ENCODE measurements at places on chromosomes 1 and 21.
A peak's percentile ranks its signal among the peaks of the same experiment; 100 is the strongest.

- no peaks in the 10 kb centered on the region for H3K27me3 ChIP-seq
- H3K4me1 ChIP-seq = peaks cover 9% of the 10 kb centered on the region
- DNase-seq = peak; percentile 43
- peak overlapping the region; percentile 79 for H3K4me3 ChIP-seq
- no peaks in the 10 kb centered on the region for H3K36me3 ChIP-seq
- no peak overlapping the region for H3K27ac ChIP-seq
Observed at GRCh38 chr1:190478149-190479049, 735 bp upstream of the BRINP3 start.

GRCh38 chr1:240991230-240991629 is 365.8 kb downstream of the RGS7 start:
- no peaks in the 10 kb centered on the region for H3K36me3 ChIP-seq
- no peak overlapping the region for H3K27ac ChIP-seq
- DNase-seq = no peak
- no peaks in the 10 kb centered on the region for H3K27me3 ChIP-seq
- no peaks in the 10 kb centered on the region for H3K4me1 ChIP-seq

DNA sequence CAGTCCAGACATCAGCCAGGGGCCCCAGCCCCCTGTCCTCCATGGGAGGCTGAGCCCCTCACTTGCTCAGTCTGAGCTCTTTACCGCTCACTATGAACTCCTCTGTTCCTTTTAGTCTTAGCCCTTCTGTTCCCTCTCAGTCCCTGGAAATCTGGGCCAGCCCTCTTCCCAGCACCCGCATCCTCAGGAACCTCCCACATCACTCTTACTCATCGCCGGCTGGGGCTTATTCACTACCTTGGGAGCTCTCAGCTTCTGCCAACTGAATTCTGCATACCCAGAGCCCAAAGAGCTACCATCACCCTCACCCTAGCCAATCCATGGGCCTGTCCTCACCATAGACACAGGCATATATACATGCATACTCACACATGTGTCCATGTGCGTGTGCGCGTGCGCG is 11.5 kb downstream of the KNCN start:
- DNase-seq = peak; percentile 21
- H3K4me3 ChIP-seq = no peak overlapping the region
- no peak overlapping the region for H3K27ac ChIP-seq
- H3K4me1 ChIP-seq = peaks cover 4% of the 10 kb centered on the region
- H3K27me3 ChIP-seq = peaks cover 64% of the 10 kb centered on the region
- no peaks in the 10 kb centered on the region for H3K36me3 ChIP-seq

DNA sequence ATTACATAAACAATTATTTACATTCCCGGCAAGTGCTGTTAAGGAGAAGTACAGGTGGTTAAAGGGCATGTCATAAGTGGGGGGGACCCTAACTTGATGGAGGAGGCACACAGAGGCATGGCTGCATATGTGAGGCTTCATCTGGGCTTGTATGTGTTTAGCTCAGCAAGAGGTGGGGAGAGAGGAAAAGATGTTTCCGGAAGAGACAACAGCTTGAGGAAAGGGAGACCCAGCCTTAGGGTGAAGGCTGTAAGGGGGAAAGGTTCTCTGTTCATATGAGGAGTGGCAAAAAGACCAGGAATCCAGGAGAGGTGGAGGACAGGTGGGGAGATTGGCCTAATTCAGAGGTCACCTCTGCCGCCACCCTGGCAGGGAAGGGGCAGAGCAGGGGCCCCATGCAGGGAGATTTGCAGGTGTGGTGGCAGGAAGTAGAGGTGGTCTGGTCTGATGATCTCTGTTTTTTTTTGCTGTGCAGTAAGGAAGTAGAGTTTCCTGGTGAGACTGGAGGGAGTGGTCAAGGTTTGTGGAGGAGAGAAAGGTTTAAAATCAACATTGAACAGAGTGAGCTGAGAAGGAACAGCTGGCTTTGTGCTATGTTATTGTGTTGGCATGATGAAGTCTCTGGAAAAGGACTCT is 9.0 kb downstream of the TRAF5 start:
- H3K27me3 ChIP-seq = peaks cover 4% of the 10 kb centered on the region
- peaks cover 9% of the 10 kb centered on the region for H3K4me1 ChIP-seq
- H3K4me3 ChIP-seq = no peak overlapping the region

GRCh38 chr1:47679301-47679791 is 241.5 kb downstream of the FOXD2 start:
- H3K27me3 ChIP-seq = peaks cover 9% of the 10 kb centered on the region
- no peak overlapping the region for H3K4me3 ChIP-seq
- no peak for DNase-seq
- H3K27ac ChIP-seq = no peak overlapping the region
- H3K36me3 ChIP-seq = no peaks in the 10 kb centered on the region

GRCh38 chr21:41769111-41769510 is 2.3 kb upstream of the RIPK4 start:
- H3K4me3 ChIP-seq = no peak overlapping the region
- H3K27me3 ChIP-seq = peaks cover 100% of the 10 kb centered on the region
- no peaks in the 10 kb centered on the region for H3K36me3 ChIP-seq
- no peak overlapping the region for H3K27ac ChIP-seq
- DNase-seq = no peak
- H3K4me1 ChIP-seq = peaks cover 34% of the 10 kb centered on the region

GRCh38 chr1:223712850-223713474 is 623 bp downstream of the CAPN2 start:
- peaks cover 37% of the 10 kb centered on the region for H3K4me1 ChIP-seq
- H3K36me3 ChIP-seq = peaks cover 36% of the 10 kb centered on the region
- no peaks in the 10 kb centered on the region for H3K27me3 ChIP-seq
- H3K4me3 ChIP-seq = peak overlapping the region; percentile 97
- peak overlapping the region; percentile 96 for H3K27ac ChIP-seq

DNA sequence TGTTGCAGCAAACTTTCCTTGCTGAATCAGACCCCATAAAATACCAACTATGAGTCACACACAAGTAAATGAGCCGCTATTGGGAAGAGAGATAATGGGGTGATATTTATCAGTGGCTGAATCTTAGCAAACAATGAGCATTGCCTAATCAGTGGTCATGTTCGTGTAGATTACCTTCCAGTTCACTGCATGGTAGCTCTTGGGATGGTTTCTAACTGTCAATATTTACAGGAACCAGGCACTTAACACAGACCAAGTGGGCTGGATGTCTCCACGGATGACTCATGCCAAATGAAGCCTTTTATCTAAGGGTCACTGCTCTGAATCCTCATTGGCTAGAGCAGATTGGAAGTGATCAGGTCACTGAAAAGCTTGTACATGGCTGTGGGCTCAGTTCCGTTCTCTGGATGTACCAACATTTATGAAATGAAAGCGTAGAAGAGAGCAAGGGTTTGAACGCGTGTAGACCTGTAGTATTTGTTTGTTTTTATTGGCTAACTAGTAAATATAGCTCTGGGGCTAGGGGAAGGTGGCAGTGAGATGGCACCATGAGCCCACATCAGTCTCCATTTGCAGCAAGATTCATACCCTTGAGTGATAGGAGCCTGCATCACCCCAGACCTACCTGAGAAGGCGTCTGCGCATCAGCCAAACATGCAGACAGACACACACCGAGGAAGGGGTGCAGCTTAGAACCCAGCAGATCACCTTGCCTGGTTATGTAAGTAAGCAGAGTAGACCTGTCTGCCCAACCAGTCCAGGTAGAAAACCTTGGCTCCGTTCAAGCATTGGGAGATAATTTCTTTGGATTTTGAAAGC is 153.3 kb downstream of the TOMM20 start:
- peak; percentile 100 for DNase-seq
- no peaks in the 10 kb centered on the region for H3K27me3 ChIP-seq
- peaks cover 36% of the 10 kb centered on the region for H3K4me1 ChIP-seq
- no peak overlapping the region for H3K4me3 ChIP-seq
- peak overlapping the region; percentile 69 for H3K27ac ChIP-seq

DNA sequence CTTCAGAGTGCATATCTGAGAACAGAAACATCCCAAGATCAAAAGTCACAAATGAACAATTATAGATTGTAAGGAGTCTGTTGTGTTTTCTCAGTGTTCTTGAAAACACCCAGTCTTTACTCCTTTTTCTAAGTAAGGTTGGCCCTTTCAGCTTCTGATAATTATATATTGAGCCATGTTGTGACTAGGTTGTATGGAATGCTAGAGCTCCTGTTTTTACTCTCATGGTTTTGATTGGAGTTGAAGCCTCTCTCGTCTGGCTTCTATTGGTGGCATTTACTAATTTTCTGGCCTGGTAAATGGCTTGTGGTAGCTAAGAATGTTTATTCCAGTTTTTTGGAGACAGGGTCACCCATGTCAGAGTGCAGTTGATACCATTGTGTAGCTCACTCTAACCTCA is 84.7 kb downstream of the NDUFS5 start:
- peak overlapping the region; percentile 71 for H3K27ac ChIP-seq
- H3K4me1 ChIP-seq = peaks cover 7% of the 10 kb centered on the region
- peak overlapping the region; percentile 19 for H3K4me3 ChIP-seq
- peak; percentile 87 for DNase-seq
- H3K27me3 ChIP-seq = no peaks in the 10 kb centered on the region

GRCh38 chr1:154663471-154664060 is 55.6 kb upstream of the ADAR start:
- H3K4me1 ChIP-seq = no peaks in the 10 kb centered on the region
- no peaks in the 10 kb centered on the region for H3K36me3 ChIP-seq
- DNase-seq = no peak
- peaks cover 33% of the 10 kb centered on the region for H3K27me3 ChIP-seq
- H3K27ac ChIP-seq = no peak overlapping the region

Data from mesenchymal stem cell (in vitro differentiated cells and primary cell).